ENCODE measurements at places on chromosomes 2 and 18.

DNA sequence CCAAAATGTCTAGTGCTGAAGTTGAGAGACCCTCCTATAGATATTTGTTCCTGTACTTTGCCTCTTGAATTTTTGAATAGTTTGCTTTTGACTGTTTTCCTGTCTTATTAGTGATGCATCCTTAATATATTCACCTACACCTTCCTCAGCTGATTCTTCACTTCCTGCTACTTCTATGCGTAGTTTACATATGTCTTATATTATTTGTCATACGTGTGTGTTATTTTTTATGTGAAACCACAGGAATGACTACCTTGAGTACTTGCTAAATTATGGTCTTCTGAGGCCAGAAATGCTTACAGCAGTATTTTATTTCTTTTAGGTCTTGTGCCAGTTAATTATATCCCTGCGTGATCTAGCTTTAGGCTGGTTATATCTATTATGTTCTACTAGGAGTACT, 9.9 kb downstream of the UBE2E3 start:
- DNase-seq = no peak

GRCh38 chr2:127415593-127416505, 2.4 kb upstream of the PROC start:
- DNase-seq = peak; percentile 26

DNA sequence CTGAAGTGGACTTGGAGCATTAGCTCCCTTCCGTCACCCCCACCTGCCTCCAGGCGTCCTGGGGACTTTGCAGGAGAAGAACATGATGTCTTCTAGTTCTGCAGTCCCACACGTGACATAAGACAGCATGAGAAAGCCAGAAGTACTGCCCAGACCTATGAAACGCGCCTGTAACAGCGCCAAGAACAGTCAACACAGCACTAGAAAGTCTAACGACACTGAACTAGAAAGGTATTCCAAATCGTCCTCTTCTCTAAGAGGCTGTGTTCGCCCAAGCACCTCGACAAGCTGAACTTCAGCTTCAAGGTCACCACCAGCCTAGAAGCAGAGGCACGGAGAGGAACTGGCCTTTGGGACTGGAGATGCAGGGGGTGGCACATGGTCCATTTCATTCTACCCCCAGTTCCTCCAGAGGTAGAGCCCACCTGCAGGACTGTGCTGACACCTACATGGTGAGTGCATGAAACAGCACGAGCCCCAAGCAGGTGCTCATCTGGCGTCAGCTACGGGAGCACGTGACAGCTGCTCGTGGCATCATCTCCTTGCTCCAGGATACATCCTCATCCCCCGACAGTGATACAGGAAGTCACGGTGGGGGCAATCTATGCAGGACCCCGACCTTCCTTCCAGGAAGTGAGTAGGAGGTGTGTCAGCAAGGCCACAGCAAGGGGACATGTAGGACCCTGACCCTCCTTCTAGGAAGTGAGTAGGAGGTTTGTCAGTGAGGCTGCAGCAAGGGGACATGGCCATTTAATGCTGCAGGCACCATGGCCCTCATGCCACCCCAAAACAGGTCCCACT, 3.7 kb downstream of the HDAC4 start:
- DNase-seq = no peak

GRCh38 chr18:44798433-44799048, 117.9 kb downstream of the SETBP1 start:
- DNase-seq = no peak

GRCh38 chr2:132560562-132560961, 109.4 kb downstream of the LYPD1 start:
- no peak for DNase-seq

- peak; percentile 75 for DNase-seq
These were observed 240.9 kb upstream of the GULP1 start for GRCh38 chr2:188050726-188051125.

DNA sequence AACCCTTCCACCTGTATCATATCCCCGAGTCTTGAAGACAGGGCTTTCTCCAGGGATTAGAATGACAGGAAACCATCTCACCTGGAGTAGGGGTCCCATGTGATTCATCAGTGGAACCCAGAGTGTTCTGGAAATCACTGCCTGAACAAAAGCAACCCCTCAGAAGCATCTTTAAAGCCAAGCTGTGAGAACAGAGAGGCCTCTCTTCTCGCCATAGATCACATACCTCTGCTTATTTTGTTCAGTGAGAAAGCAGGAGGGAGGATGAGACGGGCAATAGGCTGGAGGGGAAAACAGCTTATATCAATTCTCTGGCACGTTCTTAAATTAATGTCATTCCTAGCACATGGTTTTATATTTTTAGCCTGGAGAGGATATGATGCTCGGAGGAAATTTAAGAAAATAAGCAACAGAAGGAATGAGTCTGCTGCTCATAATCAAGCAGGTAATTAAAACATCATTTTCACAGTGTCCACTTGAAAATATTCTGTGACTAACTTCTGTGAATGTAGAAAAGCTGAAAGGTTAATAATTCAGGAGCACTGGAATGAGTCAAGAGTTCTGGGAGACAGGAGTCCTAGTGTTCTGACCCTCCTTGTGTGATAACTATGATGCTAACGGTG, 213.6 kb upstream of the SP5 start:
- DNase-seq = no peak

- peak; percentile 56 for DNase-seq
These were observed 80.9 kb downstream of the XDH start for GRCh38 chr2:31333527-31334183.

- no peak for DNase-seq
These were observed 170.1 kb upstream of the REV1 start for GRCh38 chr2:99659874-99660273.

DNA sequence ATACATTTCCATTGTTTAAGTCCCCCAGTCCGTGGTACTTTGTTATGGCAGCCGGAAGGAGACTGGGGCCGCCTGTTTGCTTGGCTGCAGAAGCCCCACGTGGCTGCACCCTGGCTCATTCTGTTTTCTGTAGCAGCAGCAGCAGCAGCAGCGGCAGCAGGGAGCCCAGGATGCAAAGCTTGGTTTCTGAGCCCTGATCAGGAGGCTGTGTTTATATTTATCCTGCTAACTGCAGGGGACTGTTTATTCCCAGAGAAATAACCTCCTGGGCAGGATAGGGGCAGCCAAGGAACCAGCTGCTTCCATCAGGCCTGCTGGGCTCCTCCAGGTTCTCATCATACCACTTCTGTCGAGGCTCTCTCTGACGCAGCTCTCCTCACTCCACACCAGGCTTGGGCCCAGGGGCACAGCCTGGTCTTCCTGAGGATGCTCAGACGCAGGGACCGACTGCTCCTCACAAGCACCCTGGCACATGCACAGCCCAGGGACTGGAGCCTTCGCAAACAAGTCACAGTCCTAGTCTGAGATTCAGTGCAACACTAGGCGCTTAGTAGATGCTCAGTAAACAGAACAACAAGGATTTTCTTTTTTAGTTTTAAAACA, 139.0 kb downstream of the MSH2 start:
- no peak for DNase-seq

DNA sequence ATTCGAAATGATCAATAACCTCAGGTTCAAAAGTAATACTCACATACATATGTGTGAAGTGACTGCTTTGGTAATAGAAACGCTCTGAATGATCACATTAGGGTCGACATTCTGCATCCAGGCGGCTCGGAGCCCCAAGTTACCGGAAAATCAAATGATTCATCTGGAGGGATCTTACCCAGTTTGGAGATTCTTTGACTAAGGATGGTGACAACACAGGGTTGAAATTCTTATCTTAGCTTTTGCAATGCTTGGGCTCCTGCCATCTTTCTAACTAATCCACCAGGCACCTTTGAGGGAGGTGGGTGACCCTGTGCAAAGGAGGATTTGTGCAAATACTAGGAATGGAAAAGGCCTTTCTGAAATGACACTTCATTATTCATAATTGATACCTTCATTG, 10.8 kb downstream of the GBX2 start:
- DNase-seq = no peak

- no peak for DNase-seq
These were observed 285.7 kb downstream of the TCF4 start for GRCh38 chr18:55302167-55302833.

DNA sequence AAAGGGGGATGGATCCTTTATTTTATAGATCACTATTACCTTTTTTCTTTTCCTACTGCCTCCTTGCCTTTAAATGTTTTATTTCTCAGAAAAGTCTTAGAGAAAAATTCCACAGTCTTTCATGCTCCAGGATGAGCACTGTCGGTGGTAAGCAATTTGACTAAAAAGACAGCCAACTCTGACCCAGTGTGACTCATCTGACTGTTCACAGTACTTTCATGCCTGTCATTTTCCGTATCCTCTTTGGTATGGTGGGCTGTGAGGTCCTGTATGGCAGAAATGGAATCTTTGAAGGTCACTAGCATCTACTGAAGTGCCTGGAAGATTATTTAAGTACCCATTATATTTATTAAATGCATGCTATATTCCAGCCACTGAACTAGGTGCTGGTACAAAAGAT, 2.1 kb upstream of the RFTN2 start:
- no peak for DNase-seq

- DNase-seq = no peak
These were observed 37.2 kb upstream of the DYNC2LI1 start for GRCh38 chr2:43736637-43737036.

- DNase-seq = no peak
These were observed 71.7 kb downstream of the LIMS1 start for GRCh38 chr2:108605947-108606346.

- no peak for DNase-seq
These were observed 484 bp upstream of the DARS1 start for GRCh38 chr2:135985826-135986393.

DNA sequence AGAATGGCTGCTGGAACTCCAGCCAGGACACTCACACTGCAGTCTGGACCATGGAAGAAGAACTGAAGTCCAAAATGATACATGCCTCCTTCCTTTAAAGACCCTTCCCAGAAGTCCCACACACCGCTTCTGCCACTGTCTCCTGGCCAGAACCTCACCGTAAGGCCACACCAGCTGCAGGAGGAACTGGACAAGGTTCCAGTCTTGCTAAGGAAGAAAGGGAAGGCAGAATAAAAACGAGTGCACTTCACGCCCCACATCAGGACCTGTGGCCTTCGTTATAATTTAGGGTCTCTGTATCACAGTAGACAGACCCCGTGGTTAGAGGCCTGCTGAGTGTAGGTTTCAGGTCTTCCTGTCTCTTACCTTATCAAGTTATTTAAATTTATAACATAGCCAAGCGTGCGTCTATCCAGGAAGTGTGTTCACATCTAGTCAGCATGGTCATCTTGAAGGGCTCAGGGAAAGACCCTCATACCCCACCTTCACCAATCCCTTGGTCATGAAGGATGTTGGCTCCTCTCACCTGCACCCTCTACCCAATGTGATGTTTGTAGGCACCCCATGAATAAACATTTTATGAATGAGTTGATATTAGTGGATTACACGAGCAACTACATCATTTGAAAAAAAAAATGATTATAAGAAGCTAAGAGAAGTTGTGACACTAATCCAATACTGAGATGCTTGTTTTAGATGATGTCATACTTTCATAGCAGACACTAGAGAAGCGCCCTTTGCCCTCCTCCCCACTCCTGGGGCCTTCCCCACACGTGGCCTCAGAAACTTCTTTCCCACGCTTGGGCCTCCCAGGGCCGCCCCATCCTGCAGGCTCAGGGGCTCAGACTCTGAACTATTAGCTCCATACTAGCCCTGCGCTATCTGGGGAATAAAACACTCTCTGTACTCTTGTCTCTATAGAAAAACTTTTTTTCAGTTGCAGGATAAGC, 157.6 kb downstream of the FAM210A start:
- no peak for DNase-seq

DNA sequence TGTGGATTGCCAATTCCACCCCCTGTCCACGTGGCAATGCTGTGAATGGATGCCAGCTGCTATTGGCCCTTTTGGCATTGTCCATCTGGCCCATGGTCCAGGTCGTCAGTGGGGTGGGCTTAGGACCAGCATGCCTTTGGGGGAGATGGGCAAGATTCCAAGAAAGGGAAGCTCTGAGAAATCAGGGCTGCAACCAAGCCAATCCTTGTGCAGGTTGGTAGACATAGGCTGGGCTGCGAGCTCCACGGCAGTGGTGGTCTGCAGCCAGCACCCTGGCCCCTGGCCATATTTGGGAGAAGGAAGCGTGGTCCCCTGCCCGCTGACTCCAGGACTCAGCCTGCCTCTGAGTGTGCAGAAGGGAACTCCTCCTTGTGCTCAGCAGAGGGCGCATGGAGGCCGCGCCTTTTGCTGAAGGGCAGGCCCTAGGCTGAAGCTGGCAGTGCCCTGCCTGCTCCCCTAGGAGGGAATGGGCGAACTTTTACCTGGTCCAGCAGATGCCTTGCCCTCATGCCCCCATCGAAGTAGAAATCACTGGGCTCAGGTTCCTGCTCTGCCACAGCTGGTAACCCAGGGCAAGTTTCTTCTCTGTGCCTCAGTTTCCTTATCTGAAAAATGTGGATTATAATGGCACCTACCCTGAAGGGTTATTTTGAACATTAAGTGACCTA, 5.4 kb downstream of the SPR start:
- peak; percentile 45 for DNase-seq

- DNase-seq = no peak
These were observed 583 bp downstream of the HIBCH start for GRCh38 chr2:190318931-190319554.

DNA sequence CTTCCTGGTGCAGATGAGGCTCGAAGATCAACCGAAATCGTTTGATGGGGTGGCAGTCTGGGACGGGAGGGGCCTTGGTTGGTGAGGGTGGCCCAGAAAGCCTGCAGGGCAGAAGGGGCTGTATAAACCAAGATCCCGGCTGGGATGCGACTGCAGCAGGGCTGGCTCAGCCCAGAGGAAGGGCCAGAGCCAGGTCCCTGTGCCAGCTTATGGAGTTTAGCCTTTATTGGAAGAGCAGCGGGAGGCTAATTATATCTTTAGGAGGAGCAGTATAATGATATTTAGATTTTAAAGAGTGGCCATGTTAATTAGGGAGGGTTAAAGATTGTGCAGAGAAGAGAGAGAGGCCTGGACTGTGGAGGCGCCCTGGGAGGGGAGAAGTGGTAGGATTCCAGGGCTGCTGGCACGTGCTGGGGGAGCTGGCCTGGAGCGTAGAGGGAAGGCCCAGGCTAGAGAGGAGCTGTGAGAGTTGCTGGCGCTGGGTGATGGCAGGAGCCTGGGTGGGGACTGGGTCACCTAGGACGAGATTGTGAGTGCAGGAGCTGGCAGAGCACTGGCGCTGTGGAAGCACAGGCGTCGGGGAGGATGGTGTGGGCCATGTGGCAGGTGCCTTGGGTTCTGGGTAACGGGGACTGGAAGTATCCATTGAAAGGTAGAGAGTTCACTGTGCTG, 25.1 kb downstream of the TRAF3IP1 start:
- DNase-seq = no peak

DNA sequence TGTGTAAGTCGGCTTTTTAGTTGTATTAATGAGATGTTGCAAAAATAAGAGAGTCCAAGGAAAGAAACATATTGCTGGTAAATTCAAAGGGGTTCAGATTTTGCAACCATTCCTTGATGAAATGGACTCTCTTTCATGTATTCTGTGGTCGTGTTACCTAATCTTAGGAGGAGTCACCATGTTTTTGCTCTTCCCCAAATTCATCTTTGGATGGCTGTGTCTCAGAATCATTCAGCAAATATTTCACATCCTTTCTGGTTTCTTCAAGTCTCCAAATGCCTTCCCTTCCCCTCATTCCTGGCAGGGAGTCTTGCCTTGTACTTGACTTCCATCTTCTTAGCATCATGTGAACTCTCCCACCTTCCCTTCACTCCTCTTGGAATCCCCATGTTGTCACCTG, 66.1 kb downstream of the PTPRM start:
- DNase-seq = no peak

GRCh38 chr18:48754993-48755473, 195.7 kb downstream of the SMAD7 start:
- DNase-seq = no peak

GRCh38 chr2:75596784-75597183, 36.0 kb upstream of the EVA1A start:
- peak; percentile 84 for DNase-seq
